Breast epithelium (tissue), 4 donors: ENCODE measurements at places on chromosomes 3 and 15. TPM values are rescaled to one million over a fixed set of nuclear protein-coding genes. Genes with fewer than 3 reads are reported as not detected.

DNA sequence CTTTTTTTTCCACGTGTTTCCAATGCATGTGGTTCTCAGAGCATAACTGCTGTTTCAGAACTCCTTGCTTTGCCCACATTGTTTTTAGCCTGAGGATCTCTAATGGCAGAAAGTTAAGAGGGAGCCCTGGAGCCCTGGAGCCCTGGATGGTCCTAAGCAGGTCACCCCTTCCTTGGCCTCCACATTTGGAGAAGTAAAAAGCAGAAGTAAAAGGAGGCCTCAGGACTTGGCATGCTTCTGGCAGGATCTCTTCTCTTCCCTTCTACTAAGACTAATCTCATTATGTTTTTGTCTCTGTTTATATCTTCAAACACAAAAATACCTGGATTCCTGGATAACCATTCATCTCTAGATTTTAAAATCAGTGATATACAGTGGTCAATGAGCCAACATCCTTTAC is 50.1 kb downstream of the P2RY1 start:
- no peak for DNase-seq

GRCh38 chr3:86733257-86733656 is 257.7 kb downstream of the VGLL3 start:
- DNase-seq: no peak

DNA sequence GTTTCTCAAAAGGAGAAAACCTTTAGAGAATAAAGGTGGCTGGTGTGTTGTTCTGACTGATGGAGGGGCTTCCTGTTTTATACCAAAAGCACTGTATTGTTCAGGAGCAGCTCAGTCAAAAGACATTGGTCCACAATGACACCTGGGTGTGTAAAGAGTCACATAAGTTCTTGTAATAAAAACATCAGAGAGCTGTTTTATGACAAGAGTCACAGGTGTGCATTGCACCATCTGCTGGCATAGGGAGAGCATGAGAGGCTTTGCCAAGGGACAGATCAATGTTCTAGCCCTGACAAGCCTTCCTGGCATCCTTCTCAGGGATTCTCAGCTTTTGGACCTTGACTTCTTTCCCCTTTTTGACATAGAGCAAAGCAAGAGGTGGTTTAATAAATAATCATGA is 20.4 kb downstream of the ARPP21 start:
- DNase-seq: no peak

- no peak for DNase-seq
Measured at GRCh38 chr3:45179163-45179562, 33.0 kb upstream of the CDCP1 start.

- DNase-seq: no peak
Measured at GRCh38 chr3:51539291-51539941, 897 bp downstream of the RAD54L2 start.

- no peak for DNase-seq
Measured at GRCh38 chr3:71328926-71329325, 254.6 kb downstream of the FOXP1 start.

GRCh38 chr3:120088622-120089021 is 5.6 kb downstream of the GSK3B start:
- no peak for DNase-seq

- DNase-seq: no peak
Measured at GRCh38 chr15:38128921-38129320, 123.7 kb upstream of the SPRED1 start.

The ANKUB1 gene
- not detected for total RNA-seq

The SCN11A gene
- total RNA-seq: 0.48 TPM

The RAB8B gene
- 46.2 TPM for total RNA-seq

The FBXO40 gene
- not detected for total RNA-seq

The RPL22L1 gene
- total RNA-seq: 114 TPM

The ZKSCAN7 gene
- 11.0 TPM for total RNA-seq

The IGF2BP2 gene
- 4.9 TPM for total RNA-seq

The CATSPER2 gene
- total RNA-seq: 1.8 TPM

The TM4SF18 gene
- total RNA-seq: 7.2 TPM
